ENCODE measurements at places on chromosomes 4 and X.
A peak's percentile ranks its signal among the peaks of the same experiment; 100 is the strongest.

GRCh38 chr4:104901961-104902605 lies 244.6 kb upstream of the TET2 start:
- no peak for DNase-seq

DNA sequence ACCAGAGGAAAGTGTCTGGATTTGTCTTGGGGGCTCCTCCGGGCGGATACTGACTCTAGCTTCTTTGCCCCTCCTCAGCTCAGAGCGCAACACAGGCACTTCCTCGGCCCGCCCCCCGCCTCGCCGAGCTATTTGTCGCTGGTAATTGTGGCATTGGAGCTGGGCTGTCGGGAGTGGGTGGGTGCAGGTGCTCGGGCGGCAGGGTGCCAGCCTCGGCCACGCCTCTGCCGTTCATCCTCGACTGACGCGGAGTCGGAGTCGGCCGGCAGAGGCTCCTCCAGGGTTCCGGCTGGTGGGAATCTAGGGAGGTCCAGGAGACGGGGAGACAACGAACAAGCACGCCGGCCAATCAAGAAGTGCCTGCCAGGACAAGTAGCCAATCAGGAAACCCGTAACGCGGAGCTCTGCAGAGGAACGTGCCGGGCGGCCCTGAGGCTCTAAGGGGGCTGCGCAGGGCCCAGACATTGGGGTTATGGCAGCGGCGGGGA lies 3.9 kb upstream of the SYN1 start:
- peak; percentile 87 for DNase-seq

- no peak for DNase-seq
Measured at GRCh38 chr4:39045827-39046221, 13.6 kb upstream of the TMEM156 start.

DNA sequence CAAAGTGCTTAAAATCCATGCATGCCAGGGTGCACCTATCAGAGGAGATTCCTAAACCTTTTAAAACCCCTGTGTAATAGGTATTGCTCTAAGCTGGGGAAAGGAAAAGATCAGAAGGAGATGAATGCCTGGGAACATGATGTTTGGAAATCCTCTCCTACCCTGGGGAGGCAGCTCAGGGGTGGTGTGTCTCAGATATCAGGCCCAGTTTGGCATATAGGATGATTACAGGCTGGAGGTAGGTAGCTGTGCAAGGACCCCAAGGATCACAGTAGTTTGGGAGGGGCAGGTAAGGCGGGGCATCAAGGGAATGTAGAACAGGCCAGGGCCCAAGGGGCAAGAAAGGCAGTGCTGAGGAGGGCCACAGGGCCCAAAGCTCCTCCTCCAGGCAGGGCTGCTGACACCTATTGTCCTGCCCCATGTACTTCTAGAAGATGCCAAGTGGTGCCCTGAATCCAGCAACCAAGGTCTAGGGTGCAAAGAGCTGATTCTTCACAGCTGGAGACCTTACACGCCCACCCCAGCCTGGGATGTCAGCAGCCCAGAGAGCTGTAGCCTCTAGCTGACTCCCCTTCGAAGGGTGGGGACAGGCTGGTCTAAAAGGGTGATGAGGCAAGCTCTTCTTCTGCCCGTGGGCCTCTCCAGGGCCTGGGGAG lies 17.6 kb downstream of the SASH3 start:
- DNase-seq: no peak

DNA sequence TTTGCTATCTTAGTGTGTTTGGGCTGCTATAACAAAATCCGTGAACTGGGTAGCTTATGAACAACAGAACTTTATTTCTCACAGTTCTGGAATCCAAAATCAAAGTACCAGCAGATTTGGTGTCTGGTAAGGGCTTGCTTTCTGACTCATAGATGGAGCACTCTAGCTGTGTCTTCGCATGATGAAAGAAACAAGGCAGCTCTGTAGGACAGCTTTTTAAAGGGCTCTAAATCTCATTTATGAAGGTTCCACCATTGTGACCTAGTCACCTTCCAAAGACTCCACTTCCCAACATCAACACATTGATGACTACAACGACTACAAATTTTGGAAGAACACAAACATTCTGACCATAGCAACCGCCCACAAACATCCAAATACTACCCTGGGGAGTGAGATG lies 158.6 kb upstream of the LCORL start:
- DNase-seq: no peak

DNA sequence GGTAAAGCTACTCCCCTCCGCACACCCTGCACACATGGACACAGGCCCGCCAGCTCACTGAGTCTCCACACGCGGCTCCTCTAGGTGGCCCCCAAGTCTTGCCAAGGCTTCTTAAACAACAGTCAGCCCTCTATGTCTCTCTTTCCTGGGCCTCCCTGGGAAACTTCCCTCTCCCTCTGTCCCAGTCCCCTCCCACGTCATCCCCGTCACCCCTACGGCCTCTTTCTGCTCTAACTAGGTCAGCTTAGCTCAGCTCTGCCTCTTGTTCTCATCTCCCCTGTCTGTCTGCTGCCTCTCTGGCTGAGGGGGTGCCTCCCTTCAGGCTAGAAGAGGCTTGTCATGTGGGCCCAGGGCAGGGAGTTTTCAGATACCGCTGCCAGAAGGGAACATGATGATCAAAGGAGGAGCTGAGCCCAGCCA lies 38.8 kb downstream of the SEPTIN6 start:
- peak; percentile 45 for DNase-seq

- no peak for DNase-seq
Measured at GRCh38 chr4:186096681-186097165, 7.8 kb upstream of the FAM149A start.

DNA sequence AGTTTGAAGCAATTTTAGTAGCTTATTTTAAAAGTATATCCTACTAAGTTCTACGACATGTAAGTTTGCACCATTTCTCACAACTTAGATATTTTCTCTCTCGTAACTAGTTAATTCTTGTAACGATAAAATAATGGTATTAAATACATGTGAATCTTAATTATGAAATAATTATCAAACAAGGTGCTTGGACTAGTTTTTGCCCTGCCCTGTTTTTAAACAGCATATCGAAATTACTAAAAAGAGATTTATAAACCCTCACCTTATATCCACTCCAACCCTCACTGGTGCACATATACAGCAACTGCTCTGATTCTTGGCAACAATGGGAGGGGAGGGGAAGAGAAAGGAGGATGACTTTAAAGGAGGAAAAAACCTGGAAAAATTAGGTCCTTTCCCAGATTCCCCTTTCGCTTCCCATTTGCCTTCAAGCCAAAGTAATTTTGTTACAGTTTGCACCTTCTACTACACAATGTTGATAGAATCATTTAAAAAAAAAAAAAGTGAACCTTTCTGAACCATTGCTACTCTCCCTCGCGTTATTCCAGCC lies 820 bp upstream of the MAB21L2 start:
- no peak for DNase-seq

DNA sequence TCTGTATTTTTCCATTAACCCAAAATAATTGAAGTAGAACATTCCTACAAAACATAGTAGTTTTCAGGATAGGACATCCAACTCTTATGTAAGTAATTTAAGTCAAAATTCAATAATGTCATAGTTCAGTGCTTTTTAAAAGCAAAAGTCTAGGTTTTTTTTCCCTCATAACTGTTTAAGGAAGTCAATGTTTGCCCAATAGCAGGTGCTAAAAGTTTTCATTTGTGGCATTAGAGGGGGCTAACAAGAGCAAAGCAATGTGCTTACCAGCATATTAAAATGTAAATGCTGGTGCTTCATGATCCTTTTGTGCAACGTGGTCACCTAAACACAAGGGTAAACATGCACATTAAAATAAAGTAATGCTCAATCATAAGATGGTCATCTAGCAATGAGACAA lies 155.2 kb upstream of the PPP1R2C start:
- DNase-seq: no peak

- DNase-seq: peak; percentile 44
Measured at GRCh38 chr4:38075370-38076152, 115.4 kb downstream of the PTTG2 start.

DNA sequence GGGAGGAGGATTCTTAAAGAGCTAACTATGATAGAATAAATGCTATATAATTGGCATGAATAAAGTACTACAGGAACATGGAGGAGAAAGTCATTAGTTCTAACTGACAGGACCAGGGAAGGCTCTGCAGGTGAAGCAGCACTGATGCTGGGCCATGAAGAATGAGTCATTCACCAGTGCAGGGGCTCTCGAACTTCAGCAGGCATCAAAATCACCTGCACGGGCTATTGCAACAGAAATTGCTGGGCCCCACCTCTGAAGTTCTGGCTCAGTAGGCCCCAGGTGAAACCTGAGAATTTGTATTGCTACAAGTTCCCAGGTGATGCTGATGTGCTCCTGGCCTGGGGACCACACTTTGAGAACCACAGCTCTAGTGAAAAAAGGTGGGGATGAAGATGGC lies 33.7 kb downstream of the TMEM150C start:
- DNase-seq: no peak

DNA sequence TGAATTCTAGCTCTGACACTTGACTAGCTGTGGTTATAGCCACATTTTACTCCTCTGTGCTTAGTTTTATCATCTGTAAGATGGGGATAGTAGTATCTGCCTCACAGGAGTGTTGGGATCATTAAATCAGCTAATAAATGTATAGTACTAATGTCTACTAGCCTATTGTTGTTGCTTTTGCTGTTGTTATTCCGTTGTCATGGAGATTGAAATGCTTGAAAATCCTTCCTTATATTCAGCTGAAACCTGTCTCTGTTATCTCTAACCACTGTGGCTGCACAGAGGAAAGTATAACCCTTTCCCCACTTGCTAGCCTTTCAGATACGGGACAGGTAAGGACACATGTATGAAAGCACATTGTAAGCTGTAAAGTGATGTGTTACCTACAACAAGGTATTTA lies 33.9 kb downstream of the CLCN5 start:
- no peak for DNase-seq

DNA sequence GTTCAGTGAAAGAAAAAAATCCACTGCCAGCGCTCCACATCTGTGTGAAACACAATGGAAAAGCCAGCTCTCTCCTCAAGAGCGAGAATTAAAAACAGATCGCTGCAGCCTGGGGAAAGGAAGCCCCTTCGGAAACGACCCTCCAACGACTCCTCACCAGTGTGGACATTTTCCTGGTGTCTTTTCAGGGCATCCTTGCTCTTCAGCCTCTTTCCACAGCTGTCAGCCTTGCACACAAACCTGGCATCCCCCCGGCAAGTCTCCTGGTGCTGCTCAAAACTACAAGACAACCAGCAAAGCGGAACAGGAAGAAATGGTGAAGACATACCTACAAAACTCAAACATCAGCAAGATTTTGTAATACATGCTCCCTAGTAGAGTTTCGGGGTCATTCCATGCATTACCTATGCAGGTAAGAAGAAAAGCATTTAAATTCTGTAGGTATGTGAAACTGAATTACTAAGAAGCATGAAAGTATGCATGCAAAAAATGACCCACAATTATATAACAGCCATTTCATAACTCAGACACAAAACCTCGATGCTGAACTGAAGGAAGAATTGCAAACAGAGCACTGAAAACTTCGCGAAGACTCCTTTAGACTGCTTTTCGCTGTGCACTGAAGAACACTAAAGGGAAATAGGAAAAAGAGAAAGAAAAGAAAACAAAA lies 106.1 kb downstream of the PRDM5 start:
- DNase-seq: no peak

DNA sequence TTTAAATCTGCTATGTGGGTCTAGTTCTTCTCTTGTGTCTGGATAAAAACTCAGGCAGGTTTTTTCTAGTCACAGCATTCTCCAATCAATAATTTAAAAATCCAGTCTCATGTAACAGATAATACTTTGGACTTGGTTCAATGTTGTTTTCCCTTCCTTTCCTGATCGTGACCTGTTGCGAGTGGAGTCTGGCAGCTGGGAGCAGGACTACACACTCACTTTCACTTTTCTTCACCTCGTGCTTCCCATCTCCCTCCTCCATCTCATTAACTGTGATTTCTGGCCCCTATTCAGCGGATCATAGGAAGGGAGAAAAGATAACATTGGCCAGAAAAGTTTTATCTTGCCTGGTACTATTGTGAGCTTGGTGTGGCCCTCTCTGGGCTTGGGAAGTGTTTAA lies 96.6 kb upstream of the GATB start:
- DNase-seq: no peak

DNA sequence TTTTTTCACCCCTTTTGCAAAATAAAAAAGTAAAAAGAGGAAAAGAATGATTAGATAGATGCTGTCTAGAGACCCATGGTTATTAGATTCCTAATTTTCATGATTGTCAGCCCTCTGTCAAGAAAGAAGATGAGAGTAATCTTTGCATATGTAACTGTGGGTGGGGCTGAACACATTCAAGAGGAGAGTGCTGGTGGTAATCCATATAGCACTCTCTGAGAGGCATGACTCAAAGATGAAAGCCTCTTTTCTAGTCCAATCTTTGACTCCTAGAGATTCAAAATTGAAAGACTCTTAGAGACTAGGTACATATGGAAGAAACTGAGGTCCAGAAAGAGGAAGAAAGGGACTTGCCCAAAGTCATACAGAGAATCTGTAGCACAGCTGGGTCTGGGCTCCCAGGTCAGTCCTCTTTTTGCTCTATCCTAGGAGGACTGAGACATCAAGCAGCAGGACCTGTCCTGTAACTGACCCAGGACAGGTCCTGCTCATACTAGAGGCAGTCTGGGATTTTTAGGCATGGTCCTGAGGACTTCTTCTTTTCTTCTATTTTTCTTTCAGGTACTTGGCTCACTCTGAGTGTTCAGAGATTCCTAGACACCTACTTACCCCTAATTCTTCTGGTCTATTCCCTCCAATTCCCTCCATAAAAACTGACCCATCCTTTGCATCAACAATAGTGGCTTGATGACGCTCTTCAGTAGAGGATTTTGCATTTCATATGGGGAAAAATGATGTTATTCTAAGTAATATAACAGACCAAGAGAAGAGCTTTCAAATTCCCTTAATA lies 23.8 kb downstream of the VSIG4 start:
- DNase-seq: no peak

- DNase-seq: no peak
Measured at GRCh38 chr4:18404642-18405041, 383.1 kb upstream of the LCORL start.

DNA sequence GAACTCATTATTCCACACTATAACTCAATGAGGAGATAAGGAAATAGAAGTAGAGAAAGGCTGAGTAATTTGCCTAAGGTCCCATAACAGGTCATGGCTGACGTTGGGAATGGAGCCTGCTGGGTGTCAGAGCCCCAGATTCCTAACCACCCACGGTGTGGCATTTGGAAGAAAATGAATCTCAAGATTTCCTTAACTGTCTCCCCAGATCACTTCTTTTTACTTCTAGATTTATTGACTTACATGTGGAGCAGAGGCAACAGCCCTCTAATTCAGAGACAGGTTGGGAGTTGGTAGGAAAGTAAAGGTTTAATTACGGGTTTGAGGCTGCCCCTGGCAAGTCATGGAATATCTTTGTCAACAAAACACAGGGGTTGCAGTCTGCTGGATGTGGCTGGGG lies 134.0 kb downstream of the ARHGAP10 start:
- no peak for DNase-seq

- no peak for DNase-seq
Measured at GRCh38 chr4:164949448-164950143, 27.9 kb downstream of the TRIM61 start.

DNA sequence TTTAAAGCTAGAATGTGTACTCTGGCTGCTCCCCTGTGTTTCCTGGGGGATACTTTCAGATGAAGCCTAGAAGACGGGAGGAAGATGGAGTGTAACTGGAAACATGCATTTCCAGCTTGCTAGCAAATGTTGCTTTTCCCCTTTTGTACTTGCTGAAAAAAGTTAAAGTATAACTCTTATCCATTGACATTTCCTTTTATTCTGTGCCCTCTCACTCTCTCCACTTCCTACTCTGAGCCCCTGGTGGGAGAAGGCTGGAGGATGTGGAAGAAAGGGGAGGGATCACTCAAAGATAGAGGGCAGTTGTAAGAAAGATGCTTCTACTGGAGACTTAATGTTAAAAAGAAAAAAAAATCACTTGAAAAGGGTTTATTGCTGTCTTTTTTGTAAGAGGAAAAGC lies 396.5 kb downstream of the DTHD1 start:
- DNase-seq: no peak

- no peak for DNase-seq
Measured at GRCh38 chrX:133958997-133959688, 26.3 kb downstream of the GPC3 start.
